ENCODE measurements at places on chromosomes 3 and 15.

DNA sequence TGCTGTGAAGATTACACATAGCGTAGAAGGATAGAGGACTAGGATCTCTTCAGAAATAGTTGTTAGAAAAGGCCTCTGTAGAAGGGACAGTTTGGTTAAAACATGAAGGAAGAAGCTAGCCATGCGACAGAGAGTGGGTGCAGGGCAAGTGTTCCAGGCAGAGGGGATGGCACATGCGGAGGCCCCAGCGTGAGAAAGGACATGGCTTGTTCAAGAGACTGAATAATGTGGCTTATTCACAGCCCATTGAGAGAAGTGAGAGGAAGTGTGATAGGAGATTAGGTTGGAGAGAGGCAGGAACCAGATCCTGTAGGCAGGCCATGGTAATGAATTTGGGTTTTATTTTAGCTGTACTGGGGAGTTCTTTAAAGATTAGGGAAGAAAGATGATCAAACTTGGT lies 56.4 kb downstream of the NEO1 start:
- no peak for DNase-seq

- DNase-seq: no peak
Observed at GRCh38 chr3:121834157-121834670, 646 bp downstream of the IQCB1 start.

DNA sequence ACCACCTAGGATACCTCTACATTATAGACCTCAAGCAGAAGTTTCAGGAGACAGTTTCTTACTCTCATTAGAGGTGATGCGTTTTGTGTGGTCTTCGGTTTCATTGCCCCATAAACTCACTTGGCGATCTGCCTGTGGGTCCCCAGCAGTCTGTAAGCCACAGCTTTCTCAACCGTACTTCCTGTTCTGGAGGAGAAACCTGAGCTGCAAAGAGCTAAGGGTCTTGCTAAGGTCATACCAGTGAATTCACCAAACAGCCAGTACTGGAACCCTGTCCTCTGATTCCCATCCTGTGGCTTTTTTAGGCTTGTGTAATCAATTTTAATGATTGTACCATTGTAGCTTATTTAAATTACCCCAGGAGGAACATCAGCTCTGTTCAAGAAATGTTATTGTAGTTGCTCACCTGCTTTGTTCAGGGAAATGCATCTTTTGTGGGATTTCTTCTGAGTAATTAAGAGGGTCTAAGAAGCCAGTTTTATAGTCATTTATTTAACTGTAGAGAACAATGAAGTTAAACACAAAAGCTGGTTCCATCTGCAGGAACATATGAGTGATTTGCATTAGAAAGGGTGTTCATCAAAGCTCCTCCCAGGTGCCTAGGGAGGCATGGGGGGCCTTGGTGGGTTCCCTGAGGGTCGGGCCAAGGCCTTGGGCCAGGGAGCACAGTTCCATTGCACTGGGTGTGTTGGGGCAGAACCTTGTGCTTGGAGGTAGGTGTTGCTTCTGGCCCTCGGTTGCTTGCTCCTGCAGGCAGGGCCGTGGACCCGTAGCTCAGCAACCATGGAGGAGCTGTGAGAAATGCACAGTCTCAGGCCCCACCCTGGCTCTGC lies 69.6 kb downstream of the APBA2 start:
- DNase-seq: peak; percentile 25

GRCh38 chr15:92811148-92811913 lies 88.8 kb upstream of the CHD2 start:
- no peak for DNase-seq

GRCh38 chr3:14057701-14058100 lies 67.0 kb downstream of the CHCHD4 start:
- no peak for DNase-seq

DNA sequence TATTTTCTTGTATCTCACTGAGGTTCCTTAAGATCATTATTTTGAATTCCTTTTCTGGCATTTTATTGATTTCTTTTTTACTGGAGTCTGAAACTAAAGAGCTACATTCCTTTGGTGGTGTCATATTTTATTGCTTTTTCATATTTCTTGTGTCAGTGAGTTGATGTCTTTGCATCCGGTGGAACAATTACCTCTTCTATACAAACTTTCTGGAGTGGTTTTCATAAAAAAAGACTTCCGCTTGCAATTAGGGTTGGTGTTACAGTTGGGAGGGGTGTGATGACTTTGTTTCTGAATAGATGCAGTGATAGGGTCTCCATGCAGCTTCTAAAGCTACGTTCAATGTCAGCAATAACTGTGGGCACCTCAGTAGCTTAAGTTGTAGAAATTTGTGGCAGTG lies 181.7 kb downstream of the LPP start:
- DNase-seq: no peak

GRCh38 chr3:173690542-173691180 lies 293.1 kb downstream of the NLGN1 start:
- DNase-seq: no peak

DNA sequence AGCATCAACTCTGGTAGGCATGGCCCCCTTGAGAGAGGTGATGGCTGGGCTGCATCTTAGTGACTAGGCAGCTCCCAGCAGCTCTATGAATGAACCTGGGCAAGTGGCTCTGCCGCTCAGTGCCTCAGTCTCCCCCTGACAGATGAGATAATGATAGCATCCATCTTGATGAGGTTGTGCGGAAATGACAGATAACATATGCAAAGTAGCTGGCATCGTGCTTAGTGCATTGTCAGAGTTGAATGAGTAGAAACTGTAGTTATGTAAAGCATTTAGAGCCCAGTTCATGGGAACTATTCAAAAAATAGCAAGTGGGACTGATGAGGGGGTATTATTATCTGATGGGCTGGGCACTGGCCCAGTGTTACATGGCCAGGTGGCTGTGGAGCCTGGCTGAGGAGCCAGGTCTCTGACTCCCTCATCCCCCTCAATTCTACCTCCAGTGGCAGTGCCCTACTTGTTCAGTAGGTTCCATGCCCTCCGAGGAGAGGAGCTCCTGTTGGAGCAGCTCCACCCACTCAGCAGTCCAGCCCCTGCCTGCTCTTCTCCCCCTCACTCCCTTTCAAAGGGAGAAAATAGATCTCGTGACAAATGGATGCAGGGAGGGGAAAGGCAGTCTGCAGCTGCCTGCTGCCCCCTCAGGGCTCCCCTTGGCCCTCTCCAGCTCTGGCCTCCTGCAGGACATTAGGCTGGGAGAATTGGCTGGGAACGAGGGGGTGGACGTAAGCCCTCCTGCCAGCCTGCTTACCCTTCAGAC lies 6.6 kb downstream of the PRKCD start:
- DNase-seq: no peak

DNA sequence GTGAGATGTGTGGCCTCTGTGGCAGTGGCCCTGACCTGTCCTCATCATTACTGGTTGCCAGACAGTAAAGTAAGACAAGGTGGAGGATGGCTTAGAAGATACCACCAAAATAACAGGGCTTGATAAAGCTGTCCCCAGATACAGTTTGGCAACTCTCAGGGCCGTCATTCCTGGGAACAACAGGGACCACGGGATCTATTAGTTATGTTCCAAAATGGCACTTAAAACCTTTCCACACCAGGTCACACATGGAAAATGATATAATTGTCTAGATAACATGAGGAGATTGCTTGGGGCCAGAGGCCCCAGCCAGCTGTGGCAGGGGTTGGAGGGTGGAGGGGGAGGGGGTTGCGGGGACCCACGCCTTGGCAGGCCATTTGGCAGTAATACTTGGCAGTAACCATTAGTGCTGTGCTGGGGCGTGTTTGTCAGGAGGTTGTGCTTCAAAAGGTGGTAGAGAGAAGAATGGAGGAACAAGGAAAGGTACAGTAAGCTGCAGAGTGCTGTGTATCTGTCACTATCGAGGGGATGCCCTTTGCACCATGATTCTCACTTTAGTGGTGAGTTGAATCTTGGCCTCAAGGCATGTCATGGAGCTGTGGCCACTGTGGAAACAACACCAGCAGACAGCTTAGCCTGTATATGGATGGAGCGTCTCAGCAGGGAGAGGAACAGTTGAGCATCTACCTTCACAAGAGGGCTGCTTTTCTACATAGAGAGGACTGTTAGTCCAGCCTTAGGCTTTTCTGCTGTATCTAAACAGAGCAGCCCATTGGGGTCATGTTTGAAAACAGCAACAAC lies 14.0 kb downstream of the PLCL2 start:
- no peak for DNase-seq

DNA sequence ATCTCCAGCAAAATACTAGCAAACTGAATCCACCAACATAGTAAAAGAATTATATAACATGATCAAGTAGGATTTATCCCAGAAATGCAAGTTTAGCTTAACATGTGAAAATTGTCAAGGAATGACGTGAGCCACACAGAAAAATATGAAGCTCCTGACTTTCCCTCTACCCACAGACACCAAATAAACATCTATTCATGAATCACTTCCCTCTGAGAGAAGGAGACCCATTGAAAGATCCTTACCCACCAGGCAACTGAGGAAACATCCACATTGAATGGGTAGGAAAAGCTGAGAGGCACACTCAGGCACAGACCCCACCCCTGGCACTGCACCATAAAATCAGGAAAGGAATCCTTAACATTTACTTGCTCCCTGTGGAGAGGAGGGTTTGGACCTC lies 102.2 kb upstream of the MANF start:
- no peak for DNase-seq

GRCh38 chr15:60614862-60615771 lies 136.2 kb upstream of the ICE2 start:
- no peak for DNase-seq

DNA sequence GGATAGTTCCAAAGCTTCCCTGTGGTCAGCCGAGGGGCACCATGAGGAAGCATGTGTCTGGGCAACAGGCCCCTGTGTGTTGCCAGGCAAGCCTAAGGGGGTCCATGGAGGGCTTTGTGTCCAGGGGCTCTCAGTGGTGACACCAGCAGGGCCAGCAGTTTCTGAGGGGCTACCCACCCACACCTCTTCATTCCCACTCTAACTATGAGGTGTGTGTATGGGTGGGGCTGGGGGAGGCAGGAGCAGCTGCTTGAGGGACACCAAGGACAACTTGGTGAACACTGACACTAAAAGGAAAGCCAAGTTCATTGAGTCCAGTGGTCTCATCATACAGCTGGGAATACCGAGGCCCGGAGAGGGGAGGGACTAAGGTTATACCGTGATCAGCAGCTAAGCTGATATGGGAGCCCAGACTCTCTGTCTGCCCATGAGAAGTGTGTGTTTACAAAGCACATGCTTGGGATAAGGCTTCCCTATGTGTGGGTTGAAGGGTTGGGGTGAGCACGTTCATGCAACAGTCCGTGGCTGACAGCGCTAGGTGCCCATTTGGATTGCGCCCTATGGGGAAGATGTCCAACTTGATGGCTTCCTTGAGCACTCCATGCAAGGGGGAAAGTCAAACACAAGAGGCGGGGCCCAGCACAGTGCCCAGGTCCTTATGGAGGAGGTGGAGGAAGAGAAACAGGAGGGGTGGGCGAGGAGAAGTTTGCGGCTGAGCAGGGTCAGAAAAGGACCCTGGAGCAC lies 34.8 kb upstream of the CHRNB4 start:
- DNase-seq: no peak

DNA sequence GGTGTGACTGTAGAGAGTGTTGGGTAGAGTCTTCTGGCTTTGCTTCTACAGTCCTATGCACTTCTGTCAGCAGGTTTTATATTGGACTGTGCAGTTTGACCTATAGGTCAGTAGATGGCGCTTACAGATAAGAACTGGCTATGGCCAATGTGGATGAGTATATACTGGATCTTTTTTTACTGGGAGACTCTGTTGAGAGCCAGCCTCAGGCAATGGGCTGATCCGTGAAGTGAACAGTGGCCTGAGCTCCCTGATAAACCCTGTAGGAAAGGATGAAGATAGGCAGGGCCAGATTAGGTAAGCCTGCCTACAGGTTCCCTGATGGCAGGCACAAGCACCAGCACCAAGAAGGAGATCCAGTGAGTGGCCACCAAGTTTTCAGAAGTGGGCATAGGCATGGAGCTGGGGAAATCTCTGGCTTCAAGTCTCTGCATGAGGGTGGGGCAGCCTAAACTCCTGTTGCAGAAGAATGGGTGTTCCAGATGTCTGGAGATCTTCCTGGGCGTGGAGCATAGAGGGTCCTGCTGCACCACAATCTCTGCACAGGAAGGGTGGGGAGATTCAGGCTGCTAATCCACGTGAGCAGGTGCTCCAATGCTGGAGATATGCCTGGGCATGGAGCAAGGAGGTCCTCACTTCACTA lies 326.0 kb upstream of the SGO1 start:
- DNase-seq: no peak

DNA sequence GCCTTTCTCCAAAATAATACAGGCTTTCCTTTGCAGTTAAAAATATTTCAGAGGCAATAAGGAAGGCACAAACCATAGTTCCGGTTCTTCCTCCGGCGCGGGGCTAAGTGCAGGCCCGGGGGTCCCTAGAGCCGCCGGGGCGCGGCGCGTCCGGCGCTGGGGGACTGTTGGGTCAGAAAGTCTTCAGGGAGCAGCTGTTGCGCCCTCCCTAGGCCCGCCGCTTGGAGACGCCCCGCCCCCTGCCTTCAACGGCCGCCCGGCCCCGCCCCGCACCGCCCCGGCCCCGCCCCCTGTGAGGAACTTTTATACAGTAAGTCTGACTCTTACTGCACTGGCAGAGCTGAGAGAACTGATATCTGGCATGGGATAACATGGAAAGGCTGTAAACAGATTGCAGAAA lies 283.1 kb upstream of the ARL6 start:
- DNase-seq: no peak

- DNase-seq: no peak
Observed at GRCh38 chr3:56318891-56319290, 149.4 kb downstream of the ERC2 start.

DNA sequence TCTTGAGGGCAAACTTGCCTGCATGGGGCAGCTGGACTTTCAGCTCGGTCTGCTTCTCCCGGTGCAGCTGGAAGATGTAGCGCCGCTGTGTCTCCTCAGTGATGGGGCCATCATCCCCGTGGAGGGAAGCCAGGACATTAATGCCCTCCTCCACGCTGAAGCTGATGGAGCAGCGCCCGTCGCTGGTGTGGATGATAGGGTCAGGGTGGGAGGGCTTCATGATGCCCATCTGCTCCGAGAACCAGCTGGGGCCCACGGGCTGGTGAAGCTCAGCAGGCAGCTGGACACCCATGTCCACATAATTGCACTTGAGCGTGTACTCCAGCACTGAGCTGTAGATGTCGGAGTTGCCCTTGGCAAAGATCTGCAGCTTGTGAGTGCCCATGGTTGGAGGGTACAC lies 46.9 kb downstream of the KY start:
- DNase-seq: no peak

GRCh38 chr15:31537770-31538592 lies 211.3 kb downstream of the KLF13 start:
- no peak for DNase-seq

DNA sequence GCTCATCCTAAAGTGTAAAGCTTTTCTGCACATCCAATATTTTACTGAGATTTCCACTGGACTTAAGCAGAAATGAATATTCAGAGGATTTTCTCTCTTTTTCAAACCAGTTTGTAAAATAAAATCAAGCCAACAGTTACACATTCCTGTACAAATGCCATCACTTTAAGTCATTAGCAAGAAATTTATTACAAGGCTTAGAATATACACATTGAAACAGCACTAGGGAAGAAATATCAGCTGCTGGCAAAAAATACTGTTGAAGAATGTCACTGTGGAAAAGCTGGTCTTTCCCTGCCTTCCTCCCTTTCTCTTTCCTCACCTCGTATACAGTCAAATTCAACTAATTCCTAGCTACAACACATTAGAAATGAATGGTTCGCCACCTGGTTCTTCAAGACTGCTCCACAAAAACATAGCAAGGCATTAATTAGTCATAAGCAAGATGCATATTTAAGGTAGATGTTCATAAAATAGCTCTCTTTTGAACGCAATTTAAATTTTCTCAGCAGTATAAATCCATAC lies 21.3 kb downstream of the PLOD2 start:
- no peak for DNase-seq
